ENCODE measurements at places on chromosomes 4 and X. TPM values are rescaled to one million over a fixed set of nuclear protein-coding genes. Genes with fewer than 3 reads are reported as not detected.

The KDR gene
- under 0.01 TPM for total RNA-seq

- DNase-seq = no peak
Measured at GRCh38 chr4:163613383-163613782, 118.9 kb downstream of the TMA16 start.

The SSX7 gene
- total RNA-seq = not detected

GRCh38 chr4:48499551-48500066, 9.6 kb downstream of the ZAR1 start:
- no peak for DNase-seq

GRCh38 chr4:56195025-56195424, 192.3 kb downstream of the AASDH start:
- DNase-seq = no peak

DNA sequence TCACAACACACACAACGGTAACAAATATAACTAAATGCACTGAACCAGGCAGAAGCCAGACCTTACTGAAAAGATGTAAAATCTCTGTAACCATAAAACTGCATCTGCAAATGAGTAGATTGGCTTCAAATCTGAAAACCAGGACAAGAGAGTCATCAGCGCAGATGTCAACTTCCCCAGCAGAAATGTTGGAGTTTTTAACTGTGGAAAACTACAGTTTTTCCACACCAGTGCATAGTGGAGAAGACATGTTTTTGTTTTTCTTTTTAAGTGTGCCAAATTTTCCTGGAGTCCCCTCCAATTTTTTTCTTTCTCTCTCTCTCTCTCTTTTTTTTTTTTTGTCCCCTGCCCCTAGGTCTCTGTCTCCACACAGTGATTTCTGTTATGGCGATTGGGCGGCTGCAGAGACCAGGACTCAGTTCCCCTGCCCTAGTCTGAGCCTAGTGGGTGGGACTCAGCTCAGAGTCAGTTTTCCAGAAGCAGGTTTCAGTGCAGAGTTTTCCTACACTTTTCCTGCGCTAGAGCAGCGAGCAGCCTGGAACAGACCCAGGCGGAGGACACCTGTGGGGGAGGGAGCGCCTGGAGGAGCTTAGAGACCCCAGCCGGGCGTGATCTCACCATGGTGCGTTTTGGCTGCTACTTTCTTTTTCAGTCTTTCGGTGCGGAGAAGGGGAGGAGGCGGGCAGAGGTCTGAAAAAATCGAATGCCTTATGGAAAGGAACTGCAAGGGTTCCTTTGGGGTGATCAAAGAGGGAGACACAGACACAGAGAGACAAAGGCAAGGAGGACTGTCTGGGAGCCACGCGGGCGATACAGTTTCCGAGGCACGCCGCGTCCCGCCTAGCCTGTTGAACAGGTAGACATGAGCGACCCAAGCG, at the start of gene GUCY1A1:
Gene GUCY1A1 (plus strand): TSS at position 505 of the 878 bp plus-strand sequence. CDS start 30,020 bp downstream, outside the sequence.
- DNase-seq = no peak

The CXCL11 gene
- total RNA-seq = 0.10 TPM

Data from RPMI7951 (cell line).